CD4-positive, alpha-beta T cell treated with Interleukin-10 for 1 hour (primary cell): ENCODE measurements at places on chromosomes 7 and 10.

GRCh38 chr7:129607471-129608120 lies 3.9 kb upstream of the NRF1 start:
- peak; percentile 62 for DNase-seq

DNA sequence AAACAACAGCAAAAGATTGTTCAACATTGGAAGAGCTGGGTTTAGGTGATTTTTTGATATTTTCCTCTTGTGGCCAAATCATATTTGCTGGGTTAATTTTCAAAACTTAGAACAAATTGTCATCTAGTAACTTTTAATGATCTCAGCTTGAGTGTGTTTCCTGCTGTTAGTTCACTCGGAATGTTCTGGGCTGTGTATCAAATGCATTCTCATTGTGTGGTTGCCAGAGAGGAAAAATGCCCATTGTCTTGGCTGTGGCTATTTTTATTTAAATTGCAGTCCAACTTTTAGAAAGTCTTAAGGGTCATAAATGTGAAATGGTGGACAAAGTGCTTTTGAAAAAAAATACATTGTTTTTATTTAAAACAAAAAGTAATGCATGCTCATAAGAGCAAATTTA lies 542.0 kb downstream of the TNS3 start:
- no peak for DNase-seq

DNA sequence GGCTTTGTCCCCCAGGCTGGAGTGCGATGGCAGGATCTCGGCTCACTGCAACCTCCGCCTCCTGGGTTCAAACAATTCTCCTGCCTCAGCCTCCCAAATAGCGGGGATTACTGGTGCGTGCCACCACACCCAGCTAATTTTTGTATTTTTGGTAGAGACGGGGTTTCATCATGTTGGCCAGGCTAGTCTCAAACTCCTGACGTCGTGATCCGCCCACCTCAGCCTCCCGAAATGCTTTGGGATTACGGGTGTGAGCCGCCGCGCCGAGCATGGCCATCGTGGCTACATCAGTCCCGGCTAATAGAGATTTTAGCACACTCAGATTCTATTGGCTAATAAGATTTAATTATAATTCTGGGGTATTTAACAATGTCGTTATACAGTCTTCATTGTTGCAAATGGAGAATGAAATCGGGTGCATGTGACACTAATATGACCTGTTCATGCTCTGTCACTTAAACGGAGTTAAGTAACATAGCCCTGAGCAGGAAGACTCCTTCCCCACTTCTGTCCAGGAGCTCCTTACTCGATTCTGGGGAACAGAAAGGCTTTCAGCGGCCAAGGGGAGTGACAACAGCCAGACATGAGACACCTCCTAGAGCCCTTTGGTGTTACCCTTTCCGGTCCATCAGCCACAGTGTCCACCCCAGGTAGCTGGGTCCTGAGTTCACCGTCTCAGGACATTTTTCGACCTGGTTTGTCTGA lies 40.9 kb upstream of the FAM20C start:
- no peak for DNase-seq

DNA sequence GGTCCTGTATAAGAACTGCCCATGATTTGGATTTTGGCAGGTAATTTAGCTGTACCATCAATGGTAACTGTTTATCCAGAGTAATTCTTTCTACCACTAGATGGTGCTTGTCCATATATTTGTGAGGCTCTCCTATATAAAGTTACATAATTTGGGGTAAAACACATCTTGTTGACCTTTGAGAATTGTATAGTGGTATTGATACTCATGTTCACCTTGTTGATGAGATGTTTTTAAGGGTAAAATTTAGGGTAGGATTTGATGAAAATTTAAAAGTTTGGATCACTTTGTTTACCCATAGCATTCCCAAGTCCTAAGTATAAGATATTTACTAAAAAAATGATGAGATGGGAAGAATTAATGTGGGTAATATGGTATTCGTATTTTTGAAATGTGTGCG lies 31.6 kb downstream of the ST7 start:
- DNase-seq, result peak; percentile 52

DNA sequence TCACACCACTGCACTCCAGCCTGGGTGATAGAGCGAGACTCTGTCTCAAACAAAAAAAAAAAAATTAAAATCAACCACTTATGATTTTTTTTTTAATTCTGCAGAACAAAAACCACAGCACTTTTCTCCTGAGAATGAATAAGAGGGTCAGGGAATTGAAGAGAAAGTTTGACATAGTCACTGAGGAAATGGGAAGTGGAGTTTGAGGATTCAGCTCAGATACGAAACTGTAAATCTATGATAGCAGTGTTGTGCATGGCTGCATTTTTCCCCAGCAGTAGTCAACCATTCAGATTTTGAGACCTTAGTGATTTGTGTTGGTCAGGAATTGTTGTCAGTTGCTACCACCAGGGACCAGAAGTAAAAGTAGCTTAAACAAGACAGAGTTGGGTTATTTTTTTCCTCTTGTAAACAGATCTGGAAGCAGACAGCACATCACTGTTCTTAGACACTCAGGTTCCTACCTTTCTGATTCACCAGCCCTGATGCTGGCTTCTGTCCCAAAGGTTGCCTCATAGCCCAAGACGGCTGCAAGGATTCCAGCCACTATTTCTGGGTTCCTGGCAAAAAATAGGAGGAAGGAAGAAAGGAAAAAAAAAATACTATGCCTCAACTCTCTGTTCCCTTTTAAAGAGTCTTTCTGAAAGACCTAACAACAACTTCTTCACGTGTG lies 20.1 kb downstream of the PILRA start:
- DNase-seq, result no peak

DNA sequence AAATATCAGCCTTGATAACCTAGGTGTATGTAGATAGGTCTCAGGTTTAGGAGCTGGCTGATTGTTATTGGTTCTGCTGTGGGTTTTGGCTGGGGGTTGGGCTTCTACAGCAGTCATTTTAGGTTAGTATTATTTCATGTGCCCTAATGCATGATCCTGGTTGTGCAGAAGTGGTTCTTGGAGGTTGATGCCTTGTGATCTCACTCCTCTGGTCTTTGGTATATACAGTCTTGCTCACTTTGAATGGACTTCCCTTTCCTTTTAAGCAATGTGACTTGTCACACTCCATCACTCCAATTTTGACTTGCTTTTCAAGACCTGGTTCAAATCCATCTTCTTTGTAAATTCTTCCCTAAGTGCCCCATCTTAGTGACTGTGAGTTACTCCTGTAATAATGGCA lies 188.9 kb downstream of the LRMDA start:
- no peak for DNase-seq

- no peak for DNase-seq
These were observed 232.3 kb upstream of the MKLN1 start for GRCh38 chr7:131095346-131095745.

DNA sequence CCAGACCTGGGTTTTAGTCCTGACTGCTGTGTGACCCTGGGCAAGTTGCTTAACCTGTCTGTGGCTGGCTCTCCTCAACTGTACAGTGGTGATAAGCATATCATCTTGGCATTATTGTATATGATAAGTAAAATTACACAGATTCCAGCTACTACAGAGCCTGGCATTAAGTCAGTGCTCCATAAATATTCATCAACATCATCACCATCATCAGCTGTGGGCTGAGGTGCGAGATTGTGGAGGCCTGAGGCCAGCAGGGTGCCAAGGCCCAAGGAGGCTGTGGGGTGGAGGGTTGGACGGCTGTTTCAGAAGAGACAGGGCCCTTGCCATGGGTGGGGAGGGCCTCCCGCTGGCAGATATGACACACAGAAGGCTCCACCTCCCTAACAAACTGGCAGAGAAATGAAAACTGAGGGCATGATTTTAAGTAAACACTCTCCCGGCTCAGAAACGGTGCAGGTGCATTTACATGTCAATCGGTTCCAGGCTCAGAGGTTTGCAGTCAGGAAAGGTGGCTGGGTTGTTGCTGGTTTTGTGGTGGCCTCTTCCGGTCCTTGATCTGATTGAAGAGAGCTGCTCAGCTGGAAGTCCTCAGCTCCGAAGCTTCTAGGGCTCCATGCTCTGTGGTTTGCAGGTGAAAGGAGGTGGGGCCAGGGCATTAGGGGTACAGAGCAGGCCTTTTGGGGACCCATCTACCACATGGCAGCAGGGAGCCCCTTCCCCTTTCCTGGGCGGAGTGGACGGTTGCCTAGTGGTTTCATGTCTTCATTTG lies 10.2 kb downstream of the CRYGN start:
- peak; percentile 79 for DNase-seq

DNA sequence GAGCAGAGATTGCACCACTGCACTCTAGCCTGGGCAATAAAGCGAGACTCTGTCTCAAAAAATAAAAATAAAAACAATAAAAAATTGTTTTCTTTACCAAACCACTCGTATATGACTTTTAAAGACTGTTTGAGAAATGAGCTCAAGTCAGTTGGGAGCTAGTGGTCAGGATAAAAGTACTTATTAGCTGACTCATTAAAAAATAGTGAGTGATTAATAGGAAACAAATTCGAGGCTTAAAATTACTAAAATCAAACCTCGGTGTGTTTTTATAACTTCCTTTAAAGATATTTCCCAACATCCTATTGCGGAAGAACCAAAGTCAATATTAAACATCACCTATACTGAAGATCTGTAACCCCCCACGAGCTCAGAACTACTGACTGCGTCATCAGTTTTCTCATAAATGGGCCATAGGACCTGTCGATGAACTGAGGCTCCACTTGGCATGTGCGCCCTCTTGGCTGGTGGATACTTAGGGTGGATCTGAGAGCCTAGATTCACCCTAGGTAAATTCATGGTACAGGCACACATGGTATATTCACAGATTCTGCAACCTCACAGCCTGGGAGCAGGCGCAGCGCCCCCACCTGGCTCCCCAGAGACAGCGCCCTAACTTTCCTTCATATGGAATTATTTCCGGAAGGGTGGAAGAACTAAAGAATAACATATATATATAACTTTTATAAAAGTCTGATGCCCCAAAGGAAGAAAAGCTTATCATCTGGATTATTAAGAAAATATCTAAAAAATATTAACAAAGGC lies 9.2 kb downstream of the MKI67 start:
- DNase-seq, result no peak

GRCh38 chr10:89171996-89172395 lies 35.1 kb downstream of the CH25H start:
- DNase-seq, result no peak

- no peak for DNase-seq
These were observed 352.7 kb upstream of the SEMA3A start for GRCh38 chr7:84547331-84547730.

DNA sequence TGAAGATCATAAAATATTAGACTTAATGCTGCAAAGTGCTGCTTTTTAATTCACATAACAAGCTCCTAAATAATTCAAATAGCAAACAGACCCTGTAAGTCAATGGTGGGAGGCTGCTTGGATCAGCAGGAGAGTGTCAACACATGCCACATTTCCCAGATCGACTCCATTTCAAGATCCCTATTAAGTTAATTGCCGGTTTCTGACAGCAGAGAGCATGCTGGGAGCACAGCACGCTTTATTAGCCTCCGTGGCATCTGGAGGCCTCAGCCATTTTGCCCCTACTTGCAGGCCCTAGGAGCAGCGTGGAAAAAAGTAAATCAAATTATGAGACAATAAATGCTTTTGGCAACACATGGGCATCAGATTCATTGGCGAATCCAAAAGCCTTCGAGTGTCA lies 201.0 kb downstream of the EMX2 start:
- DNase-seq, result no peak

DNA sequence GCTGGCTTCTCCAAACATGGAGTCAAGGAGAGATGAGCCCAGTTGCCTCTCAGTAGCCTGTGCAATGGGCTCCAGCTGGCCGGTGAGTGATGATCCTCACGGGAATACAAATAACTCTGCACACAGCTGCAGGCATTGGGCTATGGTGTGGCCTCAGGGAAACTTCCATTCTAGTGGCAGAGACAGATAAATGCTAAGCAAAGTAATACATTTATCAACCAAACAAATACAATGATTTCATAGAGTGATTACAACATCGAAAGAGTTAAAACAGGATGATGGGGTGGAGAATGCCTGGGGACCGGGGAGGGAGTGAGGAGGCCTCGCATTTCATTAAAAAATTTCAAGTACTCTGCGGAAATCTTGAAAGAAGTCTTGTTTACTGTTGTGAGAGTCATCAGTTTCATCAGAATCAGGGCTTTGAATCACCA lies 15.0 kb upstream of the AKR1B1 start:
- DNase-seq, result no peak

DNA sequence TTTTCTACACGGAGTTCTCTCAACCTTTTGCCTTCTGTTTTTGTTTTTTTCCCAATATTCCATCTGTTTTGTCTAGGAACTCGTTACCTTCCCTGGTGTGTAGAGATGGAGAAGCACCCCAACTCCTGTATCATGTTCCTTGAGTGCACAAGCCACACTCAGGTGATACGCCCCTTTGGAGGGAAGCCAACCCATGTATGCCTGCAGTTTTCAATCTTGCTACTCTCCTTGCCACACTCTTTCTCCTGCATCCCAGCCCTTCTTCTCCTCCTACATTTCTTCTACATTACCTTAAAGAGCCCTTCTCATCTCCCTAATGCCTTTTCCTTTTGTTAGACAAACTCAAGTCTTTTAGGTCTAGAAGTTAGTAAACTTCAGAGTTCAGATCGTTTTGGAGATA lies 10.2 kb upstream of the SP4 start:
- DNase-seq, result no peak
